ENCODE measurements at places on chromosomes 13 and 19.

DNA sequence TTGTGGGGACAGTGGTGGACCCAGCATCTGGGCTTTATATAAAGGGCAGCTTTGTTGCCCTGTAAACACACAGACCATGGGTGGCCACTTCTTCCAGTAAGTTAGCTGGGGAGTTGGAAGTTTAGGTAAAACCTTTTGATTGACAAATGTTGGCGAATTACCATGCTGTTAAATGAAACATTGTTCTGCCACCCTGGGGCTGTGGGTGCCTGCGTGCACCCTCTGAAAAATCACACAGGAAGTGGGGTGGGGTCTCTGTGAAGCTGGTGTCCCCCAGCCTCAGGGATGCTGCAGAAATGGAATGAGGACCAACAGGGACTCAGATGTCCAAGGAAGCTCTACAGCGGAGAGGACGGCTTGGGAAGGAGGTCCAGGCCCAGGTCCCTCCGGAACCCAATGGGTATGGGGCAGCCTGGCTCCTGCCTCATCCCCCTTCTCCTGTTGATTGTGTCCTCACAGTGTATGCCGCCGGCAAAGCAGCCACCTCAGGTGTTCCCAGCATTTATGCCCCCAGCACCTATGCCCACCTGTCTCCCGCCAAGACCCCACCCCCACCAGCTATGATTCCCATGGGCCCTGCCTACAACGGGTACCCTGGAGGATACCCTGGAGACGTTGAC, 2.8 kb upstream of the USF2 start:
- no peak for DNase-seq

DNA sequence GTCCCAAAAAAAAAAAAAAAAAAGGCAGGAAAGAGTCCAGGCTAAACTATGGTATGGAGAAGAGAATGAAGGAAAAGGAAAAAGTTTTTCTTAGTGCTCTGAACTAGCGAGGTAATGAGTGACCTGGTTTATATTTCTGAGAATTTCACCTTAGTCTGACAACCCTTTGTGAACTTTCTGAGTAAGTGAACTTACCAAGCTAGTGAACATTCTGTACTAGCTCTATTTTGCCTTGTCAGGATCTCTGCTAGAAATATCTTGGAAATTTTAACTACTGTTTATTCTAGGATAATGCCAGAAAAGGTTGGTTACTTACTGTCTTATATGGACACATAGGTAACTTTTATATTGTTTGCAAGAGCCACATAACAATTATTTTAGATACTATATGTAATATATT, 4.4 kb downstream of the TRIM13 start:
- DNase-seq: no peak

DNA sequence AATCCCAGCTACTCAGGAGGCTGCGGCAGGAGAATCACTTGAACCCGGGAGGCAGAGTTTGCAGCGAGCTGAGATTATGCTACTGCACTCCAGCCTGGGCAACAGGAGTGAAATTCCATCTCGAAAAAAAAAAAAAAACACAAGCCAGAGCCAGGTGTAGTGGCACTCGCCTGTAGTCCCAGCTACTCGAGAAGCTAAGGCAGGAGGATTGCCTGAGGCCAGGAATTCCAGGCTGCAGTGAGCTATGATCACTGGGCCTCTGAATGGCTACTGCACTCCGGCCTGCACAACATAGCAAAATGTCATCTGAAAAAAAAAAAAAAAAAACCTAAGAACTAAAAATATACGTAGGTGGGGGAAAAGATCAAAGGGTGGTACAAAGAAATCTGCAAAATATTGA, 19.4 kb downstream of the EPS15L1 start:
- no peak for DNase-seq

DNA sequence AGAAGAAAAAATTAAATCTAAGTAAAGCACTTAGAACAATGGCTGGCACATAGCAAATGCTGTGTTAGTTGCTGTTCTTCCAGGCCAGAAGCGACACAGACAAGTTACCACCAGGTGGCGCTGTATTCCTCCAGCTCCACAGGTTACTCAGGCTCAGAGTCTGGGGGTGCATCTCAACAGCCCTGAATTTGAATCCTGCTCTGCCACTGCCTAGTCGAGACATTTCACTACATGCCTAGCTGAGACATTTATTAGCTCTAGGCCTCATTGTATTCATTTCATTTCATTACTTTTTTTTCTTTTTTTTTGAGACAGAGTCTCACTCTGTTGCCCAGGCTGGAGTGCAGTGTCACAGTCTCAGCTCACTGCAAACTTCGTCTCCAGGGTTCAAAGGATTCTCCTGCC, 16.4 kb upstream of the CYP2B6 start:
- peak; percentile 48 for DNase-seq

DNA sequence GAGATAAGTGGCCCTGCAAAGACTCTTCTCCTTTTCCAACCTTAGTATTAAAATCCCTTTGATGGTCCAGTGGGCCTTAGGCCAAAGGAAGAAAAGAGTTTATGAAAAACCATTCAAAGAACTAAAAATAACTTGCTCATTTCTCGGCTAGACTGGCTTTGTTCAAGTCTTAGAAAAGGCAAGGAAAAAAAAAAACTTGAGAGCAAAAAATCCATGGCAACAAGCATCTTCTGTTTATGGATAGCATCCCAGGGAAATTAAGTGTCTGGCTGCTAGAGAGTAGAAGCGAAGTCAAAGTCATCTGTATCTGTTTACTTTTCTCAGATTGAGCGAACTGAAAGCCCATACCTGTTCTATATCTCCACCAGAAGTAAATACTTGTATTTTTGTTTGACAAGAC, 129.6 kb downstream of the KCTD15 start:
- DNase-seq: no peak

DNA sequence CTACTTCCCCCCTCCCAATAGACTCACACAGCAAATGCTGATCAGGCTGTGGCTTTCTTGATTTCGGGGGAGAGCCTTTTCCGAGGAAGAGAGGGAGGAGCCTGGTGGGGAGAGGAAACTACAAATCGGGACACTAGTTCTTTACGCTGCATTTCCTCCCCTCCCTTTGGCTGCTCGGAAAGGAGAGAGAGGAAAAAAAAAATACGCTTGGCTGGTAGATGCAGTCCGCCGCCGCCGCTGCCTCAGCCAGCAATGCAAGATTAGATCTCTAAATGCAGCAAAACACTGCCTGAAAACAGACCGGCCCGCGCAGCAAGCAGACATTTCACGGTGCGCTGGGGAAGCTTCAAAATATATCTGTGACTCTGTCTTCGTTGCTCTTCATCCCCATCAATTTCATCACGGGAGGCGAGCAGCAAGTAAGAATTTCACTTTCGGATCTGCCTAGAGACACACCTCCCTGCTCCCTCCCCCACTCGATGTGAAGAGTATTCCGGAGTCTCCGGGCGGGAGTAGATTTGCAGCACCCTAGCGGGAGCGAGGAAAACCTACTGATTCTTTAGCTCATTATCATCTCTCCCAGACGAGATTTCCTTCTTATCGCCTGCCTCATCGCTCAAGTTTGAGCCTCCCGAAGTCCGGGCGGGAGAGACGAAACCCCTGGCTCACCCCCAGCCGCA, at the start of gene PCDH17:
Gene PCDH17 (plus strand): TSS at position 149 of the 680 bp plus-strand sequence. CDS start 803 bp downstream, outside the sequence.
- DNase-seq: no peak

DNA sequence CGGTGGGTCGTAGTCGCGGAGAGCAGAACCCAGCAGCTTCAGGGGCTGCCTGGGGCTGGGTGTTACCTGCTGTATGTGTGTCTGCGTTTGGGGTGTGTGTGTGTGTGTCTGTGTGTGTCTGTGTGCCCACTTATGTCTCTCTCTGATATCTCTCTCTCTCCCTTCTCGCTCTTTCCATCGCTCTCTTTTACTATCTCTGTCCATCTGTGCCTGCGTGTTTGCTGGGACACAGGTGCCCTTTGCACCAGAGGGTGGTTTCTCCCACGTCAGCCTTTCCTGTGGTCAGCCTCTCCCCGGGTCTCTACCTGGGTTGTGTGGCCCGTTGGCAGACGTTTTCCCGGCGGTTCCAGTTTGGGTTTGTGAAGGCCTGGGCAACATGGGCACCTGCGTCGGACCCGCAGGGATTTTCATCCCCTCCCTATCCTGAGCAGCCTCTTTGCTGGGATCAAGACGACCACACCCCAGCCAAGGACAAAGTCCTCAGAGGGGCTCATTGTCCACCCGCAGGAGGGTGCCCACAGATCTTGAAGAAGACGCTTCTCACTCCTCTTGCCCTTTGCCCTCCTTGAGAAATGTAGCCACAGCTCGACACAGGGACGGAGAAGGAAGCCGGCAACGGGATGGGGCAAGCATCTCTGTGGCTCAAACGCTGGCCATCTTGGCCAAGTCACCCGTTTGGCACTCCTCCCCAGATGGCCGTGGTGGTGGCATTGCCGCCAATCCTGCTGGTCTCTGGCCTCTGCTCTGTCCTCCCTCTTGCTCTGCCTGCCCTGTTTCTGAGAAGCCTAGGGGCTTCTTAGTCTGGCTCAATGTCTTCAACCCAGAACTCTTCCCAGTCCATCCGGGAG, 43.3 kb downstream of the ZNF146 start:
- no peak for DNase-seq

- DNase-seq: no peak
These were observed 22.1 kb upstream of the SACS start for GRCh38 chr13:23455401-23456185.

- DNase-seq: no peak
These were observed 91.1 kb downstream of the KL start for GRCh38 chr13:33107361-33107760.

DNA sequence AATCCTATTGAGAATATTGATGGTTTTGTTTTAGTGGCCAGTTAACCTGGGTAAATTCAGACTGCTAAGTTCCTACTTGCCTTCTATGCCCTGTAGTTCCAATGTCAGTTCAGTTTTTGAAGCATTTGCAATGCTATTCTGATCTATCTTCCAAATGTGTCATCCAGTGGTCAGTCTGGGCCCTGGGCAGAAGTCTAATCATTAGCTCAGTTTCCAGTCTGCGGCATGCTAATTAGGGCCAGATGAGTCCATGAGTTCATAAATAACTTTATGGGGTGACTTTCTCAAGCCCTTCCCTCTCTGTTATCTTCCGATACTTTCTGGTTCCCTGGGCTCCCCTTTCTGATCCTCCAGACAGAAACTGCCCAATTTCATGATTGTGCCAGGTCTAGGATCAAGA, 32.7 kb downstream of the FAM187B start:
- no peak for DNase-seq

DNA sequence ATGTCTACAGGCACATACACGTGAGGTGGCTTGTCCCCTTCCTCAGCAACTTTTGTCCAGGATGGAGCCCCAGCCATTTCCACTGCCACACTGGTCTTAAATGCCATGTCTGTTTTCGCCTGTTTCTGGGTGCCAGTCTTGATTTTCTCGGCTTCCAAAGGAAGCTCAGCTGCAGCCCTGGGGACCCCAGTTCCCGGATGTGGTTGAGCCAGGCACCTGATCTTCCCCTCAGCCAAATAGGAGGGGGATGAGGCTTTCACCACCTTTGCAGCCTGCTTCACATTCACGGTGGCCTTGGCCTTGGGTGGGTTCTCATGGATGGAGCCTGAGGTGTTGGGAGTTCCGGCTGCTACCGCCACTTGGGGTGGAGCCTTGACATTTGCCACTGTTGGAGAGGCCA, 8.7 kb downstream of the IQCN start:
- DNase-seq: no peak

GRCh38 chr13:73913079-73913740, 221.0 kb downstream of the KLF12 start:
- no peak for DNase-seq

DNA sequence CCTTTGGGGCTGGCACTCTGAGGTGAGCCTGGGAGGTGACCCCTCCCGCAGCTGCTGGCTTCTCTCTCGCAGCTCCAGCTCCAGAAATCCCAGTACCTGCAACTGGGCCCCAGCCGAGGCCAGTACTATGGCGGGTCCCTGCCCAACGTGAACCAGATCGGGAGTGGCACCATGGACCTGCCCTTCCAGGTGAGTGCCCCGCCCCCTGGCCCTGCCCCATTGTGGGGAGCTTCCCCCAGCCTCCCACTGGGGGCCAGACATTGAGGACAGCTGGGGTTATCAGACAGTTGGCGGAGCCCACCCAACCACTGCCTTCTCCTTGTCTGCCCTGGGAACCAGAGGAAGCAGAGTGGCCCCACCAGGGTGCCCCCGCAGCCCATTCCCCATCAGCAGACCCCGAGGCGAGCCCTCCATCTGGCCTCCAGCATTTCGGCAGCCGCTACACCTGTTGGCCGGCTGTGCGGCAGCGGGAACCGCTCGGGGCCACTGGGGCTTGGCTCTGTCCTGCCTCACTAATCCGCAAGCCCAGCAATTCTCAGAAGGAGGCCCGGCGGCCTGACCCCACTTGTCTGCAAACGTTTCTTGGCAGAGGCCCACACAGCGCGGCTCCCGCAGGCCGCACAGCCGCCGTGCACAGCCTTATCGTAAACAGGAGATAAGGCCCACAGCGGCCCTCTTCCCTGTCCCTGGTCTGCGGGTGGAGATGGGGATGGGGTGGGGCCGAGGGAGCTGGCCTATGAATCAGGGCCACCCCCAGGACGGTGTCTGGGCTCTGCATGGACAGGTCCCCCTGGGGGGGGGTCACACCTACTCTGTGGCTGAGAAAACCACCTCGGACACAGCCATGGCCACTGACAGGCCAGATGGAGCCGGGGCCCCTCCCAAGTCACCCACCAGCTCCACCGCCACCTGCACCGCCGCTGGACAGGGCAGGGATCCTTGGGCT, 48.0 kb downstream of the COMP start:
- no peak for DNase-seq

DNA sequence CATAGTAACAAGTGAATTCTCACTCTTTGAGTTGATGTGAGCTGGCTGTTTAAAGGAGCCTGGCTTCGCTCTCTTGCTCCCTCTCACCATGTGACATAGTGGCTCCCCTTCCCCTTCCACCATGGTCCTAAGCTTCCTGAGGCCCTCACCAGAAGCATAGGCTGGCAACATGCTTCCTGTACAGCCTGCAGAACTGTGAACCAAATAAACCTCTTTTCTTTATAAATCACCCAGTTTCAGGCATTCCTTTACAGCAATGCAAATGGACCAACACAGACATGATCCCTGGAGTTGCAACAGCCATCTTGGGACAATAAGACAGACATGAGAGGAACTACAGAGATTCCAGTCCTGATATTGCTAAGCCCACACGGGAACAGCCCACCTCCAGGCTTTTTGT, 12.6 kb downstream of the TEAD2 start:
- DNase-seq: no peak

- DNase-seq: no peak
These were observed 402.7 kb downstream of the TBC1D4 start for GRCh38 chr13:75079226-75079625.

GRCh38 chr19:670609-671075, 5.5 kb upstream of the FSTL3 start:
- DNase-seq: no peak

- no peak for DNase-seq
These were observed 784.1 kb downstream of the UQCRFS1 start for GRCh38 chr19:28428663-28429348.

DNA sequence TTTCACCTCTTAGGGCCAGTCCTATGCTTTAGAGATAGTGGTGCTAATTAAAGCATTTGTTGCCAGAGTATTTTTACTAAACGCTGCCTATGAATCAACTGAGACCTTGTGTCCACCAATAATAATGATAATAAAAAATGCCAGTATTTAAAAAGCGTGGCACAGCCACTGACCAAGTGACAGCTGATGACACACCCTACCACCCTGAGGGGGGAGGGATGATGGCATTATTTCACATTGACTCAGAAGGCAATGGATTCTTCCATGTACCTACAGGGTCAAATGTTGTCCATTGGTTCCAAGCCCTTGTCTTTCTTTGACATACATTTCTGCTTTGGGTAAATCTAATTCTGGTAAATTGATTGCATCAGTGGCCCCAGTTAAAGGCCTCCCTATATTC, 384.4 kb downstream of the DLEU7 start:
- DNase-seq: no peak

- DNase-seq: no peak
These were observed 36.5 kb downstream of the SPTBN4 start for GRCh38 chr19:40503320-40503695.

- DNase-seq: no peak
These were observed 83.0 kb downstream of the USP12 start for GRCh38 chr13:27088619-27089018.

GRCh38 chr13:99862244-99862643, 109.3 kb downstream of the ZIC5 start:
- no peak for DNase-seq
